ENCODE measurements at places on chromosomes 1 and 21.

DNA sequence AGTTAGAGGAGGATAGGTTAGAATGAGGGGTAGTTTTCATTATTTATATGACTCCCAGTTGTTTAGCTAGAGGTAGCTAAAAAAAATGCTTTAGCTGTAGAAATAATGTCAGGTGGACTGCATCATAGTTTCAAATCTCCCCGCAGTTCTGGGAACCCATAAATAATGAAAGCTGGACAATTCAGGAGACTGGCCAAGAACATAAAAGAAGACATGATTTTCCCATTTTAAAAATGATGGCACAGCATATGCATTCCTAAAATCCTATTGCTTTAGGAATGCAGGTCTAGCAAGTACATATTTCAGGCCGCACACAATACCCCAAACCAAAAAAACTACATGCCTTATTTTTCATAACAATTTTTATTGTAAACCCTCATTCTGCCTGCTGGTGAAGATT is 143.3 kb downstream of the CTH start:
- no peak for DNase-seq

DNA sequence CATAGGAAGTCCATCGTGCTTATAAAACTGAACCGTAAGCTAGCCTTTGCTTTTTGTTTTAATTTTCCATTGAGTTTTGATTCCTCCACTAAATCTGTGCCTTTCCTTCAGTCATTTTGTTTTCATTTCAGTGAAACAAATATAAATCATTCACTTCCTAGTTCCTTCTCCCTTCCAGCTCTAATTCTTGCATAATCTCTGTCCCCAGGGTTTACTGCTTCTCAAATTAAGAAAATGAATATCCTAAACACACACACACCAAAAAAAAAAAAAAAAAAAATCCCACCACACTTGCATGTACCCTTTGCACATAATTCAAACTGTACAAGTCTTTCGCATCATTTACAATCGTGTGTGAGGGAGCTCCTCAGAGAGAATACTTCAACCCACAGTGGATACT is 6.8 kb downstream of the KCNH1 start:
- DNase-seq: no peak

- DNase-seq: no peak
Measured at GRCh38 chr1:208272311-208272710, 28.1 kb upstream of the PLXNA2 start.

DNA sequence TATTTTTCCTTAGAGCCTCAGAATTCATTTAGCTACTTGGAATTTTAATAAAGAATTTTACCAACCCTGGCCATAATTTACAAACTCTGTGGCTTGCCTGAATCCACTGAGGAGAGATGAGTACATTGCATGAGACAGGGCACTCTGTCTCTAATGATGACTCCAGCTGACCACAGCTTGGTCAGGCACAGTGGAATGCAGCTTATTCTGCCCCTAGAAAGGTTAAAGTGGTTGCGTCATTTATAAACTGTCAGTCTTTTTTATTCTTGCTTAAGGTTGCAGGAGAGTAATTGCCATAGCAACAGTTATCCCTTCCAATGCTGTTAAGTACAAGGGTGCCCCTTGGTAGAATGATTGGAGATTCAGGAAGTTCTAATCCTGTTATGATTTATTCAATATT is 28.3 kb downstream of the PDE4B start:
- no peak for DNase-seq

GRCh38 chr1:230414102-230414501 is 12.0 kb downstream of the PGBD5 start:
- DNase-seq: no peak

DNA sequence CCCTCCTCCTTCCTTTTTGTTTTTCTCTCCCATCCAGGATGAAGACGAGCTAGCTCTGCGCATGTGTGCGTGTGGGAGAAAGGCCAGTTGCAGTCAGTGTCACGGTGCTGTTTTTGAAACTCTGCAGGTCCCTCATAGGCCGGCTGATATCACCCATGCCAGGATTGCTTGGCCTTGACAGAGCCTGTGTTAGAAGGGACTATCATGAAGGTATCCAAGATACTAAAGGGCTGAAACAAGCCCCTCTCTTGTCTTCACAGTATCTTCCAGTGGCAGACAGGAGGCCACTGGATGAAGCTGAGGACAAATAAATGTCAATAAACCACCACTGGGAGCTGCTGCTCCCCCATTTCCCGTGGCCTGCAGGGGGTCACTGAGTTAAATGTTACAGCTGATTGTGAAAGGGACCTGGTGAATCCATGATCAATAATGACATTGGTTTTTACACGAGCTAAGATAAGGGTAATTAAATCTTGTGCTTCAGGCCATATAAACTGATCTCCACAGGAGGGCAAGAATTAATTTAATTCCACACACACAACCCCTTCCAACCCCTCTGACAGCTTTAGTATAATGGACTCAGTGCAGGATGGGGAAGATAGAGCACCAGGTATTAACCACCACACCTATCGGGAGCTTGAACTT is 64.6 kb upstream of the TARBP1 start:
- no peak for DNase-seq

GRCh38 chr1:17155257-17155920 is 36.1 kb upstream of the PADI2 start:
- no peak for DNase-seq

GRCh38 chr1:32538887-32539583 is at the start of gene ZBTB8A:
Gene ZBTB8A, plus strand, starts transcription at chr1:32539427. Its CDS starts 53,505 bp downstream, at chr1:32592932.
- DNase-seq: no peak

DNA sequence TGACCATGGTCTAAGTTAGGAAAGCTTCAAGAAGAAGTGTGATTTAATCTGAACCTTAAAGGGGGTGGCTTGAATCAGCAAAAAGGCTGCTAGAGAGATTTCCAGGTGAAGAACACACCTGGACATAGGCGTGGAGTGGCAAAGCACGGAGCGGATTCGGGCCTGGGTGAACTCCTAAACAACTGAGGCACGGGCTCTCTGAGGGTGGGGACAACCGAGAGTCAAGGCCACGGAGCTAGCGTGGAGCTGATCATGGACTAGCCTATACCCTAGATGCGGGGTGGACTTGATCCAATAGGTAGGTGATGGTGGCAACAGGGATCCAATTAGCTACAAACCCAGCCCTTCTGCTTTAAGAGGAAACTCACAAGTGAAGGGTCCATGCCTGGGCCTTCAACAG is 27.8 kb downstream of the SYT2 start:
- no peak for DNase-seq

- DNase-seq: no peak
Measured at GRCh38 chr1:60664086-60664625, 418.2 kb upstream of the NFIA start.

DNA sequence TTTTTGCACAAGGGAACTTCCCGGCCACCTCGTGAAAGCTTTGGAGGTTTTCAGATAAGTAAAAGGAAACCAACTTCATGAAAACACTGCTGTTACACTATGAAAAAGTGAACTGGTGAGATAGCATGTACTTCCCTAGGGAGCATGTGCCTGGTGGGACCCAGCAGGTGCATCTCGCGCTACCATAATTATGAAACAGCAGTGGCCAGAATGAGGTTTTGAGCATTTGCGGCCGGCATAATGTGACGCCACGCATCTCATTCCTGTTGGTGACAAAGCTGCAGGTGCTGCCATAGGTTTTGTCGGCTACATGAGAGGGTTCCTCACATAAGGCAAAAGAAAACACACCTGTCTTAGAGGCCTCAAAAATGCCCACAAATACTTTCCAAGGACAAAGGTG is 1.7 kb downstream of the KRTAP10-3 start:
- DNase-seq: no peak

GRCh38 chr1:11158720-11159321 is 30.3 kb upstream of the ANGPTL7 start:
- no peak for DNase-seq

- DNase-seq: no peak
Measured at GRCh38 chr21:41338455-41338854, 21.9 kb downstream of the FAM3B start.

GRCh38 chr1:114609826-114610225 is 28.4 kb upstream of the BCAS2 start:
- DNase-seq: no peak

GRCh38 chr1:37556712-37557196 is at the start of gene DNALI1:
Gene DNALI1, plus strand, starts transcription at chr1:37556940. Its CDS starts 55 bp downstream, at chr1:37556995.
- DNase-seq: no peak

GRCh38 chr1:64599242-64599641 is 129.3 kb downstream of the CACHD1 start:
- no peak for DNase-seq

DNA sequence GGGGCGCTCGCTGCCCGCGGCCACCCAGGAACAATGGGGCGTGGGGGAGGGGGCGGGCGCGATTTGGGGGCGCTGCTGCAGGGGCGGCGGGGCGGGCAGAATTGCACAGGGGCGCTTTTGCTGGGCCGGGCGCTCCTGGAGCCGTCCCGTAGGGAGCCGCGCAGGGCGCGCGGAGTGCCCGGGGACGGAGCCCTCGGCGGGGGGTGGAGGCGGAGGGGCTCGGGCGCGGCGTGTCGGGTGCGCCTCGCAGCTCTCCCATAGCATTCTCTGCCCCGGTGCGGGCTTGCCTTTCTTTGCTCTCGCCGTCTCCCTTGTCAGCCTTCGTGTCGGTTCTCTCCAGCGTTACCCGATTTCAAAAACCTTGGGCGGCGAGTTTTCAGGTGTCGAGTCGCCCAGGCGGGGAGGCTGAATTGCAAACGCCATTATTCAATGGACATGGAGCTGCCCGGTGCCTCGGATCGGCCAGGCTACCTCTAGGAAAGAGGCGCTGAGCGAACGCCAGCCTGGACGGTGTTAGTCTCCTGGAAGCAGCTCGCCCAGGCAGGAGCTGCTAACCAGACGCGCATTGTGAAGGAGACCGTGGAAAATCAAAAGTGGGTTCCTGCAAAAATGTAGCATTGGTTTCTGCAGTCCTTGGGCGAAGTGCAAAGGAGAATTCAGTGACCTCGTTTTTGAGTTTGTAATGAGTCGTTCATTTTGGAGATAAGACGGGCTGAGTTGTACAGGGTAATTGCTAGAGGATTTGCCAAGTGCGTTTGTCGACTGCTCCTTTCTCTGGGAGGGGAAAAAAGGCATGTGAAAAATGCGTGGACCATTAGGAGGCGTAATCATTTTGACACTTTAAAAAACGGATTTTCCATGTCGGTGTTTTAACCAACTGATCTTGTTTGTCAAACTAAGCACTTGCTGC is 626 bp downstream of the CXADR start:
- DNase-seq: peak; percentile 2

DNA sequence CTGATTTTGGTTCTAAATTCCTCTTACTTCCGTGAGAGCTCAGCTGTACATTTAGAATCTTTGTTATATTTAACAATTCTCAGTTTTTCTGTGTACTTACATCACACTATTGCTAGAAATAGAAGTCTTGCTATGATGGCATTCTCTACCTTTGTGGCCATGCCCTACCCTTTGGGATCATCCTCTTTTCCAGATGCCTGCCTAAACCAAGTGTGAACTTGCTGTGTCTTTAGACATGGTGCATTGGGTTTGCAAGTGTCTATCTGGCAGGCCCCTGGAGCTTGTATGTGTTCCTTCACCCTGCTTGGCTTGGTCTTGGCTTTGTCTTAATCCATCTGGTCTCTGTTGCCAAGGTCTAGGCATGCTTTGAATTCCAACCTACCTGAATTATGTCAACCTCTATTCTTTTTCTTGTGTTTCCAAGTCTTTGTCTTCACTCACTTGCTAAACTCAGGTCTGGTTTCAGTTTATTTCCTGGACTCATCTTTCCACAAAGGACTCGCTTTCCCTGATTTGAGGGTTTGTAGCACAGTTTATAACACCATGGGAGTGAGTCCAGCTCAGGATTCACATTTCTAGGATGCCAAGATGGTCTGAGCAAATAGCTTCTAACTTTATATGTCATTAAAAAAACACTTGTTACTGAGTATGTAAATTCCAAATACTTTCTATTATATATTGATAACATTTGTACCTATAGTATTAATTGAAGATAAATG is 20.6 kb upstream of the APOBEC4 start:
- no peak for DNase-seq

GRCh38 chr1:77424236-77424635 is 142.4 kb downstream of the AK5 start:
- no peak for DNase-seq

- DNase-seq: no peak
Measured at GRCh38 chr21:25457946-25458345, 149.3 kb downstream of the MRPL39 start.

DNA sequence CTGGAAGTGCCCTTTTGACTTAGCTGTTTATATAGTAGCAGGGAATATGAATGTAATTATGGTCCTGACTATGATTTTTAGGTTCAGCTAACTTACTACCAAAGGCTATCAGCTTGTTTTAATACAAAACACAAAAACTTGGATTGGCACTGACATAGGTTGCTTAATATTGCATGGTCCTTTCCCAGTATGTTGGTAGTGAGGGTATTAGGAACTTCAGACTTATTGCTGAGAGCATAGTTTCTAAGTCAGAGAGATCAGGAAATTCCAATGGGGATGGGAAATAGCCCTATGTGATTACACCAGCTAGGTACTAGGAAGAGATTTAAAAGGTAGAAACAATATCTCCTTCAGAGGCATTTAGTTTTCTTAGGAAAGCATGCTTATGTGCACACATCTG is 7.7 kb downstream of the ARID1A start:
- no peak for DNase-seq

GRCh38 chr1:9654051-9654833 is 2.7 kb downstream of the PIK3CD start:
- DNase-seq: no peak

Measured in CD4-positive, alpha-beta T cell treated with Interleukin-2 at 100 ng/mL for 4 hours (primary cell).